Kidney epithelial cell (primary cell): ENCODE measurements at places on chromosomes 7 and 10. TPM values are rescaled to one million over a fixed set of nuclear protein-coding genes. Genes with fewer than 3 reads are reported as not detected.

Gene ASL
- total RNA-seq: 51.1 and 71.7 TPM in 2 replicates

Gene PRKAR1B
- 23.7 and 23.8 TPM in 2 replicates for total RNA-seq

Gene C10orf67
- 0.07 TPM in 1 of 2 replicates, not detected in the other for total RNA-seq

Gene SAMD9L
- 0.75 and 0.79 TPM in 2 replicates for total RNA-seq

Gene ABCA13
- total RNA-seq: 0.71 and 1.7 TPM in 2 replicates

Gene OPN4
- total RNA-seq: not detected in 2 replicates

Gene SPDYE11
- total RNA-seq: not detected in 2 replicates

Gene OR13A1
- not detected in 2 replicates for total RNA-seq

Gene TSPAN33
- 18.0 and 22.2 TPM in 2 replicates for total RNA-seq

Gene TRPV5
- not detected in 2 replicates for total RNA-seq

GRCh38 chr10:2985729-2986232 lies 81.6 kb upstream of the PFKP start:
- peak; percentile 81 for DNase-seq

- DNase-seq: no peak
These were observed 78.8 kb downstream of the RALA start for GRCh38 chr7:39702133-39702532.

DNA sequence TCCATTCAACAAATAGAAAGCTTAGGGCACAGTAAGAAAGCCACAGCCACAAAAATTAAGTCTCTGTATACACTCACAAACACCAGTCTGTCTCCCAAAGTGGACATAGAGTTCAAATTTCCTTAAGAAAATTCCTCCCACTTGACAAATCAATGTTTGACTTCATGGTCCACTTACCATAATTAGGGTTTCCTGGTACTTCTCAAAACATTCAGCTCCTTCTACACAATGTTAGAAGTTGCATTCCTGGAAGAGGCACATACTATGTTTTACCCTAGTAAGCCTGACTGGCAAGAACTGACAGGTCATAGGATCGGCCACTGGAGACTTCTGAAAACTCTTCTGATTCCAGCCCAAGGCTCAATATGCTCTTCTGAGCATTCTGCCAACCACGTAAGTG lies 70.5 kb downstream of the CPXM2 start:
- DNase-seq: no peak

GRCh38 chr10:68156373-68157185 lies 47.3 kb downstream of the MYPN start:
- no peak for DNase-seq

- DNase-seq: no peak
These were observed 145.3 kb upstream of the NAMPT start for GRCh38 chr7:106430103-106430502.

DNA sequence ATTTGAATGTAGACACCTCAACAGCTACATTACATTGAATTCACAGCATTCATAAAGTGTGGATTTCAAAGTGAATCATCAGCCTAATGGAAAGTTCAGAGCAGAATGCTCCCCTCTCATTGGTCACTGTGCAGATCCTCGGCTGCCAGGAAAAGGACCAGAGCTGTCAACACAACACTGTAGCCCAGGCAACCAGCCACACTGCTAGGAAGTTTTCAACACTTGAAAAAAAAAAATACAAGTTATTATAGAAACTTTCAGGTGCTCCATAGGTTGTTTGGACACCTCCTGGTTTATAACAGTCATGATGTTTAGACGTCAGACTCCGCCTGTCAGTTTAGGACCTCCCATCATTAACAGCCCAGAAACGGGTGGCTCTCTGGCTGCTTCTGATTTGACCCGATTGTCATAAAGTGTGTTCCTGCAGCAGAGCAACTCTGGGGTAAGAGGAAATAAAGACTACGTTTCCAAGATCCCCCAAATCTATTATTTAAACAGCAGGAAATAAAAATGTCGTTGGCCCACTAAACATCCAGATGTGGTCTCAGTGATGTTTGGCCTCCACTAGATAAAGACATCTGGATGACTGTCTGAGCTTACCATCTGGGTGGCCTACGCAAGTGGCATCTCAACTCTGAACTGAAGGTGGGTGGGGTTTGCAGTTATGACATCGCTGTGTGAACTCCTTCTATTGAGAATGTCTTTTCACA lies 117.4 kb downstream of the CABCOCO1 start:
- DNase-seq: peak; percentile 65

DNA sequence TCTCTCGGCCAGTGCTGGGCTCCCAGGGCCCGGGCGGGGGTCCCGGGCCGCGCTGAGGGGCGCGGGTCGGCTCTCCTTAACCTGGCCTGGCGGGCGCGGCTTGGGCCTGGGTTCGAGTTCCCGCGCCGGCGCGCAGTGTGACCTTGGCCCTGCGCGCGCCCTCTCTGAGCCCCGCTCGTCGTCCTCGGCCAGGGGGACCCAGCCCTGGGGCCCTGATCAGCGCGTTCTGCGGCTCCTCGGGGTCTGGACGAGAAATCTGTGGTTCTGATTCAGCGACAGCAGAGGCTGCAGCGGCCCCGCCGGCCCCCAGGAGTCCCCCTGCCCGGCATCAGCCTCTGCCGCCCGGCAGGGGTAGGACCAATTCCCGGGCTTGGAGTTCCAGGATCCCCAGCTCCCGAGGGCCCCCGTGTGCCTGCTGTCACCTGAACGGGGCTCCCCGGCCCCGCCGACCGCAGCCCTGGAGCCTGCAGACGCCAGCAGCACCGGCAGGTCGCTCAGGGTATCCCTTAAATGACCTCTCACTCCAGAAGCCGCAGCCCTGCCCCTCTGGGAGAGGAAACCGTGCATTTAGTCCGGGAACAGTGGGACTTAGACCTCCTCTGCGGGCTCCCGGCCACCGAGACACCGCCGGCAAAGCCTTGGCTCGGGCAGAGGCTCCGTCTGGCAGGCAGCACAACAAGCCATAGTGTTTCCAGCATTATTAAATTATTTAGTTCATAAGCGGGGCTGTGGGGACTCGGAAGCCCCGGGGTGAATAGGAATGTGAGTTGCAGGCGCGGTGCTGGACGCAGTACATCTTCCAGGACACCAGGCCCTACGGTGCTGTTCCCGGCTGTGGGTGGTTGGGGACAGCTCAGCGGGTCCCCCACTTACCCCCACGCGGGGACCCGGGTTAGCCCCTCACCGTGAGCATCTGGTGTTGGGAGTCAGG lies 572 bp downstream of the CHST12 start:
- no peak for DNase-seq

DNA sequence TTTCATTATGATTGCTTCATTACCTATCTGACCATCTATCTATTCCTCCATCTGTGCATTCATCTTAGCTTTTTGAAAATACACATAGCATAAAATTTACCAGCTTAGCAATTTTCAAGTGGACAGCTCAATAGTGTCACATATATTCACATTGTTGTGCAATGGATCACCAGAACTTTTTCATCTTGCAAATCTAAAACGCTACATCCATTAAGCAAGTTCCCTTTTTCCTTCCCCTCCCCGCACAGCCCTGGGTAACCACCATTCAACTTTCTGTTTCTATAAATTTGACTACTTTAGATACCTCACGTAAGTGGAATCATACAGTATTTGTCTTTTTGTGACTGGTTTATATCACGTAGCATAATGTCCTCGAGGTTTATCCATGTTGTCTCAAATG lies 78.0 kb upstream of the ADRB1 start:
- DNase-seq: no peak

DNA sequence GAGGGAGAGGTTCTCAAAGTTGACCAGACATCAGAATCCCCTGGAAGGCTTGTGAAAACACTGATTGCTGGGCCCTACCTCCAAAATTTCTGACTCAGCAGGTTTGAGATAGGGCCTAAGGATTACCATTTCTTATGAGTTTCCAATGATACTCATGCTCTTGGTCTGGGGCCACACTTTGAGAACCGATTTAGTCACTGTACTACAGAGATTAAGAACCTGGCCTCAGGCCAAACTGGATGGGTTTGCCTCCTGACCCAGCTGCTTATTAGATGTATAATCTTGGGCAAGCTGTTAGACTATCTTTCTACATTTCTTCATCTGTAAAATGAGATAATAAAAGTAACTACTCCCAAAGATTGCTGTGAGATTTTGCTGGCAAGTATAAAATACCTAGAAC lies 77.1 kb upstream of the SCIN start:
- no peak for DNase-seq

- DNase-seq: no peak
These were observed 22.4 kb downstream of the ZFAND2A start for GRCh38 chr7:1137517-1138167.

GRCh38 chr10:79221110-79222051 lies 125.9 kb upstream of the PPIF start:
- no peak for DNase-seq

- no peak for DNase-seq
These were observed 102.4 kb upstream of the PLXNA4 start for GRCh38 chr7:132678656-132679055.

DNA sequence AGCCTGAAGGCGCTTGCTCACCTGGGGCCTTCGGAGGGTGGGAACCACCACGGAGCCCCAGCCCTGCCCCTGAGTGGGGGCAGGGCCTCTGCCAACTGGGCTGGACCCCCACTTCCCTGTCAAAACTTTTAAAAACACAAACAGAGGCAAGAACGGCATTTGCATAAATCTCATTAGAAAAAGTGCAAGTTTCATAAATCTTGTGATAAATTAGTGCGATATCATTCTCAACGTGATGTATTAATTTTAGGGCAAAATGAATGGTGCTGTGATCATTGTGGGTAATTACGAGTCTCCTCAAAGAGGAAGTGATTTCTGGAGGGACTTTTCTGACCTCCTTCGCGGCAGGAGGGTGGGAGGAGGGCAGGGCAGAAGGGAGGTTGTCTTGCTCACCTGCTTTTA lies 98.3 kb downstream of the CDH23 start:
- no peak for DNase-seq

- DNase-seq: no peak
These were observed 394.5 kb downstream of the TYW1 start for GRCh38 chr7:67391168-67391567.

GRCh38 chr7:401495-401894 lies 111.5 kb downstream of the FOXL3 start:
- DNase-seq: no peak

GRCh38 chr10:122236690-122237306 lies 34.3 kb upstream of the BTBD16 start:
- DNase-seq: no peak

DNA sequence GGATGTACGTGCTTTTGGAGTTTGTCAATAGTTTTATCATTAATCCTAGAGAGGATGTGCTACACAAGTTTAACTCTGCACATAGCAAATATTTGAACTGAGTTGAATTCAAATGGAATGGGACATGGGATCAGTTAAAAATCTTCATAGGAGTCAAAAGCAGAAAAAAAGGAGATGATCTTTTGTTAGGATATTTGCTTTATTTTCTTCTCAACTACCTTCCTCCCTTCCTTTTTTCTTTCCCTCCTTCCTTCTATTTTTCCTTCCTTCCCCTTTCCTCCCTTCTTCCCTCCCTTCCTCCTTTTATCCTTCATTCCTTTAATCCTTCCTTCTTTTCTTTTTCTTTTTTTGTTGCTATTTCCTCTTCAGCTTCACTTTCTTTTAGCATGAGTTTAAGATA lies 6.6 kb downstream of the PTPRZ1 start:
- no peak for DNase-seq

DNA sequence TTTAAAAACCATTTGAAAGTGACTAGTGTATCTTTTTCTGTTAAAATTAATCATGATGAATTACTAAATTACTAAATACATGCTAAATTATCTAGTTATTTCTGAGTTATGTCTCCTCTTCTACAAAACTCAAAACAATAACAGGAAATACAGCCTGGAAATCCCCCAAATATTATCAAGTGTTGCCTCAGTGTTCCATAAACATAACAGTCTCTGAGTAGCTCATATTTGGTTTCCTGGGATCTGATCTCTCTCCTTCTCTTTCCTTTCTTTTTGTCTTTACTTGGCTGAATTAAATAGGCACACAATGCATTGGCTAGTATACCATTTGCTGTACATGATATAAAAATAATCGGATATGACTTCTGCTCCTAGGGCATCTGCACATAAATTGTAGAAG lies 277.6 kb upstream of the IGFBP3 start:
- no peak for DNase-seq

- DNase-seq: no peak
These were observed 105.8 kb downstream of the TRRAP start for GRCh38 chr7:98984126-98984525.

GRCh38 chr10:23439961-23440889 lies 1.4 kb downstream of the OTUD1 start:
- DNase-seq: no peak

DNA sequence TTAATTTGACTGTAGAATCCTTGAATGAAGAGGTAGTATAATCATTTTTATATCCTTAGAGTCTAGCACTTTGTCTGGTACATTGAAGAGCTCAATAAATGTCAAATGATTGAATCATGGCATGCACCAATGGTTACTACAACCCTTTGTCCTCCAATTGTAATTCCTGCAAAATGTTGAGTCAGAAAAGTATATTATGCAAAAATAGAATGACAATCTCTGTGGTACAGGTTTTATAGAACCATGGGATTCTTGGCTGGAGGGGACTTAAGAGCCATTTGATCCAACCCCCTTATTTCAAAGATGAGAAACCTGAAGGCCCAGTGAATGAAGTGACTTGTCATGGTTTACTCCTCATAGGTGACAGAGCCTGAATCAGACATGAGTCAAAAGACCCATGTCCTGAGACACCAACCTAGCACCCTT lies 30.9 kb upstream of the SMKR1 start:
- no peak for DNase-seq

DNA sequence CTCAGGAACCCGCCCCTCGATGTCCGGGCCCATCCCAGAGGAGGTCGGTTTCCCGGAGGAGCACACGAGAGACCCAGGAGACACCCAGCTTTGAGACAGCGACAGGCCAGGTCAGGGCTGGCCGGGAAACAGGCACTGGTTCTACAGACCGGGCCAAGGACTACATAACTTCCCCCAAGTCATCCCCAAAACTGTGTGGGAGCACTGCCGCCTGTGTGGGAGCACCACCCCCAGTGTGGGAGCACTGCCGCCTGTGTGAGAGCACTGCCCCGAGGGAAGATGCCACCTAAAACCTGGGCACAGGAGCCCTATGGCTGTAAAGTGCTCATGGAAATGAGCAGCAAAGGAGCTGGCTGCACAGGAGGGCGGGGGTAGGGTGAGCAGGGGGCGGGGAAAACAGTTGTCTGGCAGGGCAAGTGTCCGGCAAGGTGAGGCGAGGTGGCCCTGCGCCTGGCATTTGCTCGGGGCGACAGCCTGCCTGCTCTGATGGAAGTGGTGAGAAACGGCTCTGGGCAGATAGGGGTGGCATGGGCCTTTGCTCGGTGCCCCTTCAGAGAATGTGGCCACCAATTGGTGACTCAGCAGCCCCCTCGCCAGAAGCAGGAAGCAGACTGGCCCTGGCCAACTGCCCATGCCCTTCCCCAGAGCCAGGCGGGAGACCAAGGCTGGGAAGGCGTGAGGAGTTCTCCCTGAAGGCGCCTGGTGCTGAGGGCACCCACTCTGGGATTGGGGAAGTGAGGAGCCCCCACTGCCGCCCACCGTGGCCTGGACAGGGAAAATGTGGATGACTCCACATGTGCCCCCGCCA lies 26.2 kb downstream of the PAPOLB start:
- DNase-seq: no peak

- no peak for DNase-seq
These were observed 42.6 kb upstream of the ANAPC16 start for GRCh38 chr10:72173262-72173618.
